Activated naive CD4-positive, alpha-beta T cell (primary cell): ENCODE measurements at places on chromosomes 3 and 15.

DNA sequence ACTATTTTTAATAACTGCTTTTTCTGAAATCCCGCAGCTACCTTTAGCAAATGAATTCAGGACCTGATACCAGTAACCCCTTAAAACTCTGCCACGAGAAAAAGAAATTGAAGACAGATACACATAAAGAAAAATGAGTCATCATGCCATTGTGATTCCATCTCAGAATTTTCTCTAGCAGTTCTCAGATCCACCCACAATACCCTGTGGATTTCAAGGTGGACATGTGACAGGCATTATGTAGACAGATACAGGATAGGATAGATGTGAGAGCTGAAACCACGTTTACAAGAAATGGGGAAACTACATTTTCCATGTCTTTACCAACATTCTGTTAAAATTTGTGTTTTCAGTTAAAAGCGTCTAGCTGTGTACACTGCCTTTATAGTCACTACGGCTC is 291.9 kb upstream of the NR2F2 start:
- no peak for DNase-seq

GRCh38 chr3:184306341-184306972 is 7.4 kb downstream of the PSMD2 start:
- DNase-seq, result no peak

DNA sequence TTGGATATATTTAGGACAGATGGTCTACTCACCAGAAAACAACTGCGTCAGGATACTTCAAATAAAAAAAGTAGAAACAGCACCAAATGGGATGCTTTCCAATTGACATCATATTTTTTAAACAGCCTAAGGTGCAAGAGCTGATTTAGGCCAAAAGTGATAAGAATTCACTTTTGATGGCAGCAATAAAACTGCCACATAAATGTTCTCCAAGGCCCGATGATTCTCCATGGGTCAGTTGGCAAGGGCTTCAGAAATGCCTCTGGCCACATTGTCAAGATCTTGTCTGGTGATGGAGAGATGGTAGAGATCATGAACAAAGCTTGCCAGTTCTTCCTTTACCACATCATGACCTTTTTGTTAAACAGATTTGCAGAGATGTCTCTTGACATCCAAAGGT is 38.9 kb downstream of the LDHAL6B start:
- DNase-seq, result no peak

GRCh38 chr15:39698444-39699390 is 83.9 kb downstream of the FSIP1 start:
- no peak for DNase-seq

- DNase-seq, result no peak
These were observed 107.1 kb downstream of the LPP start for GRCh38 chr3:188261011-188261410.

DNA sequence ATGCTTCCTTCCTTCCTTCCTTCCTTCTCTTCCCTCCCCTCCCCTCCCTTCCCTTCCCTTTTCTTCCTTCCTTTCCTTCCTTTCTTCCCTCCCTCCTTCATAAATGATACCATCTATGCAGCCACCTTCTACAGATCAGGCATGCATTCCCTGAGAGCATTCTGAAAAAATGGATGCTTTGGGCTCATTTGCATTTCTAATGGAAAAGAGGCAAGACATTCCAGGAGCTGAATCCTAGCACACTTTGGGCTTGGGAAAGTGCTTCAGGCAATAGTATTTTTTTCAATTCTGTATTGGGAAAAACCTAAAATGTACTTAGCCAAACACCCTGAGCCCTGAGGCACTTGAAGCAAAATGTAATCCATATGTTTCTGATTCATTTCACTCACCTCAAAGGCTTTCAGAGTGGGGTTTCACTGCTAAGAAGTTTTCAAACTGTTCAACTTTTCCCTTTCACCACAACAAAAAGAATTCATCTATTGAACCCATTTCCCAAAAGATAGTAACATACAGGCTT is 220.1 kb upstream of the RORA start:
- DNase-seq, result no peak

GRCh38 chr3:158107605-158108444 is 1.6 kb upstream of the SHOX2 start:
- no peak for DNase-seq

DNA sequence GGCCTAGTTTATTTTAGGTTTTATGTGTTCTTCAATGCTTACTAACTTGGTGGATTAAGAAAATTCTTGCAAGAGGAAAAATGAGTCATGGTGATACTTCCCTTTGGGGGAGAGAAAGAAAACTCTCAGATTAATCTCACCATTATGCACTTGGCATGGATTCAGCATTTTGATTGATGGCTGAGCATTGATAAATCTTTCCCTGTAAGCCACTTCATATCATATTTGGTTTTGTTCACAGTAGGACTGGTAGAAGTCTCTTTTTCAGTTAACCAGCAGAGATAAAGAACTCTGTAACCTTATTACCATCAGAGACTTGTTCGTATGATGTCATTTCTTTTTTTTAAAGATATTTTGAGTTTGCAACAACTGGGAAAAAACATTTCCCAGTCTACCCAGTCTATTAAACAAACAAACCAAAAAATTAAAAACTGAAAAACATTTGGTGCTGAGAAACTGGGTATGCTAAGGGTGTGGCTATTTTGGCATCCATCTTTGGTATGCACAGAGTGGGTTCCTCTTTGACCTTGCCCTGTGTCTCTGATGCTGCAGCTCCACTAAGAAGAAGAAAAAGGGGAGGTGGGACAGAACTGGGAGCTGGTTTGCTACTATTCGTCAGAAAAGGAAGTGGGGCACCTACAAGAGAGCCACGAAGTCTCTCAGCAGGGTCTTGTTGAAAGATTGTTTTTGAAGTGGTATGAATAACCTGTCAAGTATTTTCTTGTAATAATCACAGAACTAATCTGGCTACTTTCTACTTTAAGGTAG is 17.2 kb downstream of the TMOD3 start:
- no peak for DNase-seq

DNA sequence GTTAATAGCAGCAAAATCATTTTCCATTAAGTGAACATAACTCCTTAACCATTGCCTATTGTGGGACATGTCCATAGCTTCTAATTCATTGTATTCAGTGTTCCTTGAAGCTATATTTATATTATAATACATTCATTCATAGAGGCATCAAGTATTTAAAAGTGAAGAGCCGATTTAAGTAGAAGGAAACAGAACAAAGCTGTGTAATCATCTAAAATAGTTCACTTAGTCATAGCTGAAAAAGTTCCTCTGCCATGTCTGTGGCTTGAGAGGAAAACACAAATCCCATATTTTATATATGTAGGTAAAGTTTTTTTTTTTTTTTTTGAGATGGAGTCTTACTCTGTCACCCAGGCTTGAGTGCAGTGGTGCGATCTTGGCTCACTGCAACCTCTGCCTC is 54.5 kb downstream of the TMEM108 start:
- no peak for DNase-seq

DNA sequence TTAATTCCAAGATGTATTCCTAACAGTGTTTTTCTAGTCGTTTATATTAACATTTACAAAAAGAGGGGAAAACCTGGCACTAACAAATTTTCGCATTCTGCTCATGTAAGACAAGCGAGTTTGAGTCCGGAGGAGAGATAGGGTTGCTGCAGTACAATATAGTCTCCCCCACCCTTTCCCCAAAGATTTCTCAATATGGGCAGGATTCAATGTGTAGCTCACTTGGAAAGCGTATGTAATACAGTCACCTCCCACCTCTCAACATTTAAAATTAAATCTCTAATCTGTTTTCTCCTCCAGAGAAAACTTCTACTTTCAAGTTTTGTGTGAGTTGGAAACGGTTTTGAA is 57.9 kb downstream of the CMSS1 start:
- DNase-seq, result no peak

GRCh38 chr3:39849992-39850715 is 40.7 kb downstream of the MYRIP start:
- no peak for DNase-seq

- DNase-seq, result no peak
These were observed 27.9 kb downstream of the AKAP13 start for GRCh38 chr15:85408270-85408746.

DNA sequence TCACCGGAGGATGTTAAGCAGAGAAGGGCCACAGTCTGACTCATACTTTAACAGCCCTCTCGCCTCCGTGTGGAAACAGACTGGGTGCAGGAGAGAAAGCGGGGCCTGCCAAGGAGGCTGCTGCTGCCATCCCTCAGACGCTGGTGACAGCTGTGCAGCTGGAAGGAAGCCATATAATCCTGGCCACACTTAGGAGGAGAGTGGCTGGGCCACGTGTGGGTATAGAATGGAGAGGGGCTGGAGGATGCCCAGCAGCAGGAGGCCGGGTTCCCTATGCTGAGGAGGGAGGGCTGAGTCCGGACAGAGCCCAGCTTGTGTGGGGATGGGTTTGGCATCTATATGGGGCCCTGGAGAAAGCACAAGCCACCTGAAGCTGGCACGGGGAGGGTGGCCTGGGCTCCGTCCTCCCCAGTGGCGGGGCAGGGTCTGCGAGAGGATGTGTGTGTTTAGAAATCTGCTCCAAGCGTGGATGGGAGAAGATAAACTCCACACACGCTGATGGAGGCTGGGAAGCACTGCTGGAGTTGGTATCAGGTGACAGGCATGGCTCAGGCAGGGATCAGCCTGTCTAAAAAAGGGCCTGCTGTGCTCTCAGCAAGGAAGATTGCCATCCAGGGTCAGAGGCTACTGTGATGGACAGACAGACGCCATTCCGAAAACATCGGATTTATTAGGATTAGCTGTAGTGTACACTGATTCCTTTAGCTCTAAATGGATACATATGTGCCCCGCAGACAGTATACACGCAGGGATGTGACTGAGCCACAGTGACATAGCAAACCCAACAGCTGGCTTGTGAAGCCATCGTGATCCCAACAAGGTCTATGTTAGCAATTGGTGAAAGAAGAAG is 15.9 kb downstream of the ABTB1 start:
- DNase-seq, result no peak

GRCh38 chr15:79209116-79209515 is 73.4 kb upstream of the ANKRD34C start:
- DNase-seq, result no peak

DNA sequence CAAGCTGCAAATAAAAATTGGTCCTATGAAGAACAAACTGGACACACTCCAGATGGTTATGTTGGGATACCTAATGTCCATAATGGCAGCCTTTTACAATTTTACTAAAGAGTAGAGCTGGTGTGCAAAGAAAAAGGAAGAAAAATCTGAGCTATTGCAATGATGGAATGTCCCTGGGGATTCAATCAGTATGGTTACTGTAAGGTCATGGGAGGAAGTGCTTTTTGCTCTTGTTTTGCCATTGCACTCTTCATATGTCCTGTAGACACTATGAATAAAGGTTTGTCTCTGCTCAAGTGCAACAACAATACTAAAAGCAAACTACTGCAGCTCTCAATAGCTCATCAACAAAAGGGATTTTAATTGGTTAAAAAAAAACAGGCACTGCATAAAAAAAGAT is 5.4 kb downstream of the PFN2 start:
- DNase-seq, result no peak

GRCh38 chr3:50164984-50165909 is 10.1 kb downstream of the SEMA3F start:
- DNase-seq, result no peak

DNA sequence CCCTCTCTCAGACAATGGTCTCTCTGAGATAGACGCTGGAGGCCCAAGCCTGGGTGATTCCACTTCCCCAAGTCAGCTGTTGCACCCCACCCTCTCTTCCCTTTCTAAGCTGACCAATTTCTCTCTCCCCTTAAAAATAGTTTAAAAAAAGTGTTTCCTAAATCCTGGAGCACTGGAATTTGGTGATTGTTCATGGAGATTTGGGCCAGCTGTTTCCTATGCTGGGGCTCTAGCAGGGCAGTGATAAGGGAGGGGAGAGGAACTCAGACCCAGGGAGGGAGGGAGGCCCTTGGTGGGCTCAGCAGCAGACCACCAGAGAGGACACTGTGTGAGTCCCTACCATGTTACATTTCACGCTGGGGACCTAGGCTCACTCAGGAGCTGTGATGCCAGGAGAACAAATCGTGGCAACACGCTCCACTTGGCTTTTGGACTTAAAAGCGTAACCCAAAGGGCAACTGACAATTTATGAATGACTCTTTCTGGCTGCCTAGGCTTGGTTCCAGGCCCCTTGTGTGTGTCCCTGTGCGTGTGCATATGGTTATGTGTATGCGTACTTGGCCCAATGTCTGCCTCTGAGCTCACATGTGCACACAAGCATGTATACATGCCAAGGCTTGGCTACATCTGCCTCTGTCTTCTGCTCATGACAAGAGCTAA is 59.8 kb upstream of the INSYN1 start:
- DNase-seq, result no peak

- no peak for DNase-seq
These were observed 854 bp downstream of the CLEC3B start for GRCh38 chr3:45026957-45027356.

DNA sequence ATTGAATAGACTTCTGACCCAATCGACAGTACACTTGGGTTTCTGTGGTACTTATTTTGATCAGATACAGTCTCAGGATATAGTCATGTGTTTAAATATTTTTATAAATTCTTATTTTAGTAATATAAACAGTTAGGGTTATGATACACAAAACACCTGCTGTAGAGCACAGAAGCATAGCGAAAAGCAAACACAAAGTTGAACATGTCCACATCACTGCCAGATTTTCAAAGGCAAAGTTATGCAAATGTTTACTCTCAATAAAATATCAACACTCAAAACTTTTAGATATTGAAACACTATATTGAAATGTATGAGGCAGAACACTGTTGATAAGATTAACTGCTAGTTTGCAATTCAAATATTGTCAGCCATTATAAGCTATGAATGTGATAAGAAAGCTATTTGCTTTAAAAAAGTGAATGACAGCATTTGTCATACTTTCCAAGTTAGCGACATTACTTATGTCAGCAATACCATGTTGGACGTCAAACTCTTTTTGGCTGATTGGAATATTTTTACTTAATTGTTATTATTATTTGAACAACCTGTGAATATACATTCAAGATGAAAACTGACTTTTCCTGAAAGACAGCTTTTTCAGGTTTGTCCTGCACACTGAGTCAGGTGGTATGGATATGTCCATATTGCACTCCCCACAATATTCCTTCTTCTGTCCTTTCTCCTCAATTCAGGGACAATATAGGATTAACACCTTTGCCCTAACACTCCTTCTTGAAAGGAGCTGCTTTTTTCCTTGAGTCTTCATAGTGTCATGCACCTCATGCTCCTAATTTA is 367.1 kb downstream of the EPHA3 start:
- DNase-seq, result no peak

DNA sequence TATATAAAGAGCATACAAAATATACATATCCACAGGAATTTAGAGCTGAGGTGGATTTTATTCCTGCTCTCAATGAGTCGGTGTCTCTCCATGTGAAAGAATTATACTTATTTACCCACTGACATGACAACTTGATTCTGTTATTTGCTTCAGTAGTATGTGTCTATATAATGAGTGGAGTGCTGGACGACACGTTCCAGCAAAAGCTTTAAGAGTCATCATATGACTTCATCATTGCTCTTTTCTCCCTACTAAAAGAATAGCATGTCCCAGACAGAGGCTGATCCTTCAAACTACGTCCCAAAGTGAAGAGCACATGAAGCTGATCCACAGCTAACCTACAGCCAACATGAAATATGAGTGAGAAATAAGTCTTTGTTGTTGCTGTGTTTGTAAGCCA is 54.3 kb upstream of the GNB4 start:
- no peak for DNase-seq
